ENCODE measurements at places on chromosomes 16 and 17. TPM values are rescaled to one million over a fixed set of nuclear protein-coding genes. Genes with fewer than 3 reads are reported as not detected.

DNA sequence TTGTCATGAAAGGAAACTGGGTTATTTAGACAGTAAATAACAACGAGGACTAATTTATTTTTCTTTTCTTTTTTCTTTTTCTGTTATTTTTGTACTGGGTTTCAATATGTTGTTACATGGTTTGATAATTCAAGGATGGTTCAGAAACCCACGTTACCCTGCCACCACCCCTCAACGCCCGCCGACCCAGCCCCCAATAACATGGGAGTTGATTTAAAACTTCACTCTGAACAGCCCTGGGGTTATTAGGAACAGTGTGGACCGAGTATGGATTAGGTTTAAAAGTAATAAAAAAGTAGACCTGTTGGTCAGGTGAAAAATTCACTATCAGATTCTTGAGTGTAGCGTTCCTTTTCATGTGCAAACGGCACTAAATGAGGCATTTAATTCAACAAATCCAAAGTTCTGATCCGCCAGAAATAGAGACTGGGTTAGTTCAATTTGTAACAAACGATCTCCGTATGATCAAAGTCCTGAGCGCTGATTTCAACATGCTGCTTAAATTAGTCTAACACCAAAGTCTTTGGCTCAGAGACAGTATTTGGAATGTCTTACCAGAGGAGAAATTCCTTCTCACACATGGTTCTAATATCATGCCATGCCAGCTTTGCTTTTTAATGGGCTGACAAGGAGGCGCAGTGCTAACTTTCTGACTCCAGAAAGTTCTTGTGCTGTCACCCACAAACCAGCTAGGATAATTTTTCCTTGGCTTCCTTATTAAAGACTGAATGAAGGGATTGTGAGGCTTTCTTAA, 173.1 kb upstream of the IRX3 start:
- DNase-seq = no peak

DNA sequence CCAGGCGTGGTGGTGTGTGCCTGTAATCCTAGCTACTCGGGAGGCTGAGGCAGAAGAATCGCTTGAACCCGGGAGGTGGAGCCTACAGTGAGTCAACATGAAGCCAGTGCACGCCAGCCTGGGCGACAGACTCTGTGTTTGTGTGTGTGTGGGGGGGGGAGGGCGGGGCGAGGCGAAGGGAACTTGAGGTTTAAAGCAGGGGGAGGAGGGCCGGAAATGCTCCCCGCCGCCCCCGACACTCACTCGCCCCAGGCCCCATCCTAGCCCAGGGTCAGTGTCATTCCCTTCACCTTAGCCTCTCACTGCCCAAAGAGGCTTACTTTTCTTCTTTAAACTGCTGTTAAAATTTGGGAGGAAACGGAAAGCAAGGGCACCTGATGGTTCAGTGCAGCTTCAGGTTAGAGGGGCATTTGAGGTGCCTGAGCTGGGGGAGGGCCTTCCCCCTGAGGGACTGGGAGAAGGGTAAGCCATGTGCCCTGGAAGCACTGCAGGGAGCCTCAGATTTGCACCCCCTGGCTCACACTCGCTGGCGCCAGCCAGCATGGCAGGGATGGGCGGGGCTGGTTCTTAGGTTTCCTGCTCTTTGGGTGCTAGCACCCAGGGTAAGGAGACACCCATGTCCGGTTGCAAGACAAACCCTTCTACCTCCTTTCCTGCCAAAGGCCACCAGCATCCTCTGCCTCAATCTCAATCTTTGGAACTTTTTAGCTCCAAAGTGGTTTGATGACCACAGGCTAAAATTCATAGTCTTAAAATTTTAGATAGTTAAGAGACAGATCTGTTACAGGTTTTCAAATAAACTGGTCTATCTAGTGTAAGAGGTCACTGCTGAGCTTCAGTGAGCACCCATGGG, 2.2 kb upstream of the LIMD2 start:
- DNase-seq = no peak

- peak; percentile 60 for DNase-seq
These were observed 116.1 kb downstream of the C16orf95 start for GRCh38 chr16:87201052-87201451.

GRCh38 chr16:67975321-67976105, 4.8 kb downstream of the DPEP3 start:
- DNase-seq = no peak

TMEM220 gene
- polyA plus RNA-seq = 4.9 TPM

Measured in psoas muscle (tissue), 8 donors.